ENCODE measurements at places on chromosomes 16 and 17. TPM values are rescaled to one million over a fixed set of nuclear protein-coding genes. Genes with fewer than 3 reads are reported as not detected.
A peak's percentile ranks its signal among the peaks of the same experiment; 100 is the strongest.

GRCh38 chr17:16534236-16534635 lies 34.8 kb downstream of the ZNF287 start:
- H3K4me3 ChIP-seq: no peak overlapping the region
- DNase-seq: no peak
- no peak overlapping the region for H3K27ac ChIP-seq
- peaks cover 13% of the 10 kb centered on the region for H3K27me3 ChIP-seq

- H3K27ac ChIP-seq: no peak overlapping the region
- H3K4me1 ChIP-seq: no peaks in the 10 kb centered on the region
- H3K27me3 ChIP-seq: peaks cover 7% of the 10 kb centered on the region
- no peak for DNase-seq
- no peak overlapping the region for H3K4me3 ChIP-seq
Measured at GRCh38 chr16:54336631-54337204, 50.1 kb upstream of the IRX3 start.

DNA sequence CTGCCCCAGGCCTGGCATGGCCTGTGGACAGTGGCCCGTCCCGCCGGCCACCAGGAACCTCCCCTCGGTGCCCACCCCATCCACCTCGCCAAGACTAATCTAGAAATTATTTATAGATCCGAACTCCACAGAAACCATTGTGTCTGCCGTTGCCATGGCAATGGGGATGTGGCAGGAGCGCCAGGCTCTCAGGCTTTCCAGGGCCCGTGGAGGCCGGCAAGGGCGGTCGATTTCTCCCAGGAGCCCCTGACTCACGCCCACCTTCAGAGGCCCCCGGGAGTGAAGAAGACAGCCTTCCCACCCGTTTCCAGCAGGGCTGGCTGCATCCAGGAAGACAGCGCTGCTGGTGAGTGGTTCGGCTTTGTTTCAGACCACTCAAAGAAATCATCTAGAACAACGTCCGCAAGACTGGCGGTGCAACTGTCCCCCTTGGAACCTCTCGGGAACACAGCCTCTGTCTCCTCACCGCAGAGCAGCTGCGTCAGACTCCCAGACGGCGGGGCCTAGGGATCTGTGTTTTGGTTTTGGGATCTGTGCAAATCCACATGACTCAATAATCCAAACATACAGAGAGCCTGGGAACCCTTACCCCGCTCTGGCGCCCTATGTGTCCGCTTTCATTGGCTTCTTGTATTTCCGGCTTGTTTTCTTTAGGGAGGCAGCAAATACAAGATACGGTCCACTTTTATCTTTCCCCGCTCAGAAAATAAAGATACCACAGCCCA lies 48.5 kb upstream of the ZCCHC14 start:
- H3K4me1 ChIP-seq: peaks cover 8% of the 10 kb centered on the region
- H3K27ac ChIP-seq: no peak overlapping the region
- H3K27me3 ChIP-seq: peaks cover 18% of the 10 kb centered on the region
- H3K4me3 ChIP-seq: no peak overlapping the region

GRCh38 chr17:82599674-82600661 lies 48.3 kb downstream of the WDR45B start:
- H3K27me3 ChIP-seq: no peaks in the 10 kb centered on the region
- no peak for DNase-seq
- peak overlapping the region; percentile 19 for H3K27ac ChIP-seq
- no peak overlapping the region for H3K4me3 ChIP-seq

DNA sequence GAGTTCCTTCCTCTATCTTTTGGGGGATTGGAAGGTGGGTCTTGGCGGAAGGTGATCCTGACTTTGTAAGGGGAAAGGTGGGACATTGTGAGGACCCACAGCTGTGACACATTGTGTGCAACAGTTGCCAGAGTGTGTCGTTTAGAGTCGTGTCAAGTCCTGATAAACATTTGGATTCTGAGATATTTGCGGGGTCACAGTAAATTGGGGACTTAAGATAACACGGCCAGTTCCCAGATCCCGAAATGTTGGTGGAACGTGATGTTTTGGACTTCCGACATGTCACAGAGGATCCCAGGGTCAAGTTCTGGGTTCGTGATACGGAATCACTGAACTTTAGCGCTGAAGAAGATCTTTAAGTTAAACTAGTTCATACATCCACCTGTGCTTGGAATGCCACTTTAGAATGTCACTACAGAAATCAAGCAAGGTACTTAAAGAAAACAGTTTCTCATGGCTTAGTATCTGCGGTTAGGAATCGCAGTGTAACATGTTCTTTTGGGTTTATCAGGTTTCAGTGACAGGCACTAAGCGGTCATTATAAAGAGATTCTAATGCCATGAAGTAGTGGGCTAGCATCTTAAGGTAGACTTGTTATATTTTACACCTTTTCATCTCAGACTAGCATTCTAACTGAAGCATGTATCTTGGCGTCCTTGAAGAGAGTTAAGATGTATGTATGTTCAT lies 815 bp downstream of the ATAD5 start:
- H3K27ac ChIP-seq: peak overlapping the region; percentile 97
- peak overlapping the region; percentile 96 for H3K4me3 ChIP-seq
- no peaks in the 10 kb centered on the region for H3K27me3 ChIP-seq
- peaks cover 20% of the 10 kb centered on the region for H3K36me3 ChIP-seq

DNA sequence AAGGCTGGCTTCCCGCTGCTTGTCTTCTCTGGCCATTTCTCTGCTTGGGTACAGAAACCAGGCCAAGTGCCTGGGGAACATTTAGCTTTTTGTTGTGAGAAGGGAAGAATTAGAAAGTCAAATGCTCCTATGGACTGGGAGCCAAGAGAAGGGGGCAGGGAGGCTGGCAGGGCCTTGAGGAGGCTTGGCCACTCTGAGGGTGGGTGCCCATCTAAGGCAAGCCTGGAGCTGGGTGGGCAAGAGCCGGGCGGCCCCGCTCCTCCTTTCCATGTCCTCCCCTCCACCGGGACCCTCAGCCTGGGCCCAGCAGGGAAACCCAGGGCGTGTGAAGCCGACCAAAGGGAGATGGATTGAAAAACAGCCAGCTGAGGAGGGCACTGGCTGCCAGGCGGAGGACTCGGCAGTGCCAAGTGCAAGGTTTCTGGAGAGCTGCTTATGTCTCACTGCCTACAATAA lies 69.4 kb downstream of the NTN1 start:
- no peaks in the 10 kb centered on the region for H3K4me1 ChIP-seq
- H3K36me3 ChIP-seq: no peaks in the 10 kb centered on the region
- DNase-seq: no peak
- no peak overlapping the region for H3K4me3 ChIP-seq
- H3K27ac ChIP-seq: no peak overlapping the region
- H3K27me3 ChIP-seq: no peaks in the 10 kb centered on the region

- H3K36me3 ChIP-seq: no peaks in the 10 kb centered on the region
- no peak overlapping the region for H3K27ac ChIP-seq
- H3K27me3 ChIP-seq: peaks cover 3% of the 10 kb centered on the region
- H3K4me3 ChIP-seq: no peak overlapping the region
- no peak for DNase-seq
Measured at GRCh38 chr17:38693700-38694329, 11.3 kb upstream of the MLLT6 start.

DNA sequence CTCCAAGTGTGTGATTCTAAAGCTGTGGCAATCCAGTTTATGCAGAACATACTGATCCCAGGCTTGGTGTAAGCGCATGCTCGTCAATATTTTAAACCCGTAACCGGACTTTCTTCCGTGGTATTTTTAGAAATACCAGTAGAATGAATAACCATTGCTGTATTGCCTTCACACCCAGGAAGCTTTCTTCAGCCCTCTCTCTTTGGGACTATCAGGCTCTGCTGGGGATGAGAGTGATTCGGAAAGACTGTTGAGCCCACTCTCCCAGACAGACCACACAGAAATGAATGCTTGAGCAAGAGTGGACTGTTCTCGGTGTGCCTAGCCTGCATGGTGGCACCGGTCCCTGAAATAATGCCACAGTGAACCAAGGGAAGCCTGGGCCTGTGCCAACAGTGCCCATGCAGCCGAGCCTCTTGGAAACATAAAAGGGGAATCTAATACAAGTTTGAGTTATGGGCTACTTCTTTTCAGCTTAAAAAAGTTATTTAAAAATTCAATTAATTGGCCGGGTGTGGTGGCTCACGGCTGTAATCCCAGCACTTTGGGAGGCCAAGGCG lies 89.9 kb upstream of the ELAC2 start:
- H3K27ac ChIP-seq: no peak overlapping the region
- no peaks in the 10 kb centered on the region for H3K4me1 ChIP-seq
- no peak overlapping the region for H3K4me3 ChIP-seq
- no peaks in the 10 kb centered on the region for H3K27me3 ChIP-seq
- no peak for DNase-seq
- H3K36me3 ChIP-seq: no peaks in the 10 kb centered on the region

Gene PLCG2
- 2.6 TPM for total RNA-seq

- no peak overlapping the region for H3K27ac ChIP-seq
- no peak for DNase-seq
- no peaks in the 10 kb centered on the region for H3K4me1 ChIP-seq
- no peaks in the 10 kb centered on the region for H3K36me3 ChIP-seq
- H3K27me3 ChIP-seq: no peaks in the 10 kb centered on the region
Measured at GRCh38 chr16:83019963-83020362, 393.2 kb downstream of the CDH13 start.

GRCh38 chr16:52976539-52977167 lies 76.0 kb downstream of the CHD9NB start:
- peaks cover 9% of the 10 kb centered on the region for H3K27me3 ChIP-seq
- H3K4me1 ChIP-seq: no peaks in the 10 kb centered on the region
- no peaks in the 10 kb centered on the region for H3K36me3 ChIP-seq
- no peak overlapping the region for H3K27ac ChIP-seq

DNA sequence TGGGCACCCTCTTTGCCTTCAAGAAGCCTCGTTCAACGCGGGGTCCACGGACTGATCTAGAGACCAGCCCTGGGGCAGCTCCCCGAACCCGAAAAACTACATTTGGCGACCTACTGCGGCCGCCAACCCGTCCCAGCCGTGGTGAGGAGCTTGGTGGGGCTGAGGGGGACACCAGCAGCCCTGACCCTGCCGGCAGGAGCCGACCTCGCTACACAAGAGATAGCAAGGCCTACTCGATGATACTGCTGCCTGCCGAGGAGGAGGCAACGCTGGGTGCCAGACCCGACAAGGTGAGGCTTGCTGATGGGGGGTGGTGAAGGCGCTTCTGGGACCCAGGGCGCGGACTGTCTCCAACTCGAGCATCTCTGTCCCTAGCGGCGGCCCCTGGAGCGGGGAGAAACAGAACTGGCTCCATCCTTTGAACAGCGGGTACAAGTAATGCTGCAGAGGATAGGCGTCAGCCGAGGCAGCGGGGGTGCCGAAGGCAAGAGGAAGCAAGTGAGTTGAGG lies 5.6 kb downstream of the ACD start:
- H3K36me3 ChIP-seq: peaks cover 48% of the 10 kb centered on the region
- peaks cover 24% of the 10 kb centered on the region for H3K4me1 ChIP-seq
- no peak overlapping the region for H3K4me3 ChIP-seq
- peak overlapping the region; percentile 36 for H3K27ac ChIP-seq

DNA sequence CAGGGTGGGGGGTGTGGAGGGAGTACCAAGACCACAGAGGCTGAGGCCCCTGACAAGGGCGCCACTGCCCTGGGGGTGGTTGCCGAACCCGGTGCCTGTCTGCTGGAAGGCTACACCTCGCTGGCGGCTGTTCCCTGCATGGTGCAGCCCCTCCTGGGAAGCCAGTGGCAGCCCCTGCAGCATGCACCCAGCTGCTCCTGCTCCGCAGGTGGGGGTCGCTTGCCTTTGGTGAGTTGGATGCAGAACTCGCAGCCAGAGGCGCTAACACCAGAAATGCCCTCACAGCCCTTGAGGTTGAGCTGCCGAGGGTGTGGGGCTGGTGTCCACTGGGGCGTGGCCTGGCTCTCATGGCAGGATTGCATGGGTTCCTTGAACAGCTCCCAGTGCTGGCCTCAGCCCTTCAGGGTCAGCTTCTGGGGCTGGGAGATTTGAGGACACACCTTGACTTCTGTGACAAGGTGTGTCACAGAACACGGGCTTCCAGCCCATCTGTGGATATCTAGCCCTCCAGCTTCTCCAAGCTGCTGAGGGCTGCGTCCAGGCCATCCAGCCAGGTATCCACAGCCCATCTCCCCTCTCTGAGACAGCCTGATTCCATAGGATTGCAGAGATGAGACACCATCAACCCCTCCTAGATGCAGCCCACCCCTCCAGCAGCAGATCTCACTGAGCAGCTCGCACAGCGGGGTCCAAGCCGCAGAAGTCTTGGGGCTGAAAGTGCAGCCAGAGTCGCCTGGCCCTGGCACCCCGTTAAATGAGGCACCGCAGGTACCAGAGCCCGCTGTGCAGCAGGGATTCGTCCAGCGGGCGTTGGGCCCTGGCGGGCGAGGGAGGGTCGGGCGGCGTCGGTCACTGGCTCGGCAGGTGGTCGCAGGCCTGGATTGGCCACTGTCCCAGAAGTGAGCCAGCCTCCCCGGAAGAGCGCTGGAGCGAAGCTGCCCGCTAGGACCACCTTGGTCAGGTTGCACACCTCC lies 586.3 kb downstream of the KCNJ18 start:
- H3K27me3 ChIP-seq: no peaks in the 10 kb centered on the region
- no peak overlapping the region for H3K4me3 ChIP-seq
- no peaks in the 10 kb centered on the region for H3K36me3 ChIP-seq
- H3K4me1 ChIP-seq: no peaks in the 10 kb centered on the region
- no peak for DNase-seq
- H3K27ac ChIP-seq: no peak overlapping the region

Gene HIGD1B
- total RNA-seq: not detected

Gene FAM171A2
- total RNA-seq: 0.08 TPM

Gene NCBP3
- total RNA-seq: 43.7 TPM

Gene C17orf78
- total RNA-seq: not detected

Data from activated CD4-positive, alpha-beta T cell treated with anti-CD3 and anti-CD28 coated beads, Interleukin-2, amount 10 ng/mL, durations not matched to agents 7 days and 5 days (primary cell).